PC-9 (cell line): ENCODE measurements at places on chromosomes 12 and 14. TPM values are rescaled to one million over a fixed set of nuclear protein-coding genes. Genes with fewer than 3 reads are reported as not detected.

Gene LRRIQ1
- 4.2 and 5.2 TPM in 2 replicates for total RNA-seq

Gene CFL2
- total RNA-seq = 18.5 and 30.5 TPM in 2 replicates

Gene NID2
- total RNA-seq = 0.11 TPM in 1 of 2 replicates, not detected in the other

Gene POTEM
- not detected in 2 replicates for total RNA-seq

Gene ALX1
- total RNA-seq = not detected in 2 replicates

Gene SYNDIG1L
- 0.38 and 0.52 TPM in 2 replicates for total RNA-seq

Gene ZNF664
- 66.3 and 87.6 TPM in 2 replicates for total RNA-seq

Gene APOF
- total RNA-seq = not detected in 2 replicates

Gene GTF2H3
- 30.3 and 42.9 TPM in 2 replicates for total RNA-seq

Gene TRPV4
- total RNA-seq = 3.1 and 3.2 TPM in 2 replicates

Gene SYT1
- 1.2 and 1.5 TPM in 2 replicates for total RNA-seq

Gene SAV1
- total RNA-seq = 37.1 and 40.7 TPM in 2 replicates

Gene OVCH1
- total RNA-seq = not detected in 2 replicates

Gene KRT85
- total RNA-seq = not detected in 2 replicates

Gene KLRC4
- not detected in 2 replicates for total RNA-seq

Gene NEUROD4
- total RNA-seq = not detected in 2 replicates

GRCh38 chr12:27585739-27586265 lies 61.8 kb downstream of the PPFIBP1 start:
- DNase-seq = no peak
- H3K27me3 ChIP-seq = no peaks in the 10 kb centered on the region
- H3K36me3 ChIP-seq = no peaks in the 10 kb centered on the region
- no peak overlapping the region for H3K27ac ChIP-seq
- no peak overlapping the region for H3K4me3 ChIP-seq
- H3K4me1 ChIP-seq = peaks cover 12% of the 10 kb centered on the region; the same call in 1 of the 2 replicates

- no peaks in the 10 kb centered on the region for H3K36me3 ChIP-seq
- no peak overlapping the region for H3K4me3 ChIP-seq
- H3K4me1 ChIP-seq = no peaks in the 10 kb centered on the region
- DNase-seq = no peak
Observed at GRCh38 chr14:55942076-55942654, 176.0 kb upstream of the PELI2 start.

- no peaks in the 10 kb centered on the region for H3K27me3 ChIP-seq
- H3K27ac ChIP-seq = no peak overlapping the region
- peak; percentile 71 for DNase-seq
- no peak overlapping the region for H3K4me3 ChIP-seq
- no peaks in the 10 kb centered on the region for H3K4me1 ChIP-seq
Observed at GRCh38 chr12:59149995-59150642, 229.8 kb upstream of the LRIG3 start.

- no peaks in the 10 kb centered on the region for H3K36me3 ChIP-seq
- no peak for DNase-seq
- no peaks in the 10 kb centered on the region for H3K4me1 ChIP-seq
- no peak overlapping the region for H3K4me3 ChIP-seq
- H3K27me3 ChIP-seq = no peaks in the 10 kb centered on the region
- H3K27ac ChIP-seq = no peak overlapping the region
Observed at GRCh38 chr12:75360920-75361319, 26.4 kb downstream of the GLIPR1L1 start.

DNA sequence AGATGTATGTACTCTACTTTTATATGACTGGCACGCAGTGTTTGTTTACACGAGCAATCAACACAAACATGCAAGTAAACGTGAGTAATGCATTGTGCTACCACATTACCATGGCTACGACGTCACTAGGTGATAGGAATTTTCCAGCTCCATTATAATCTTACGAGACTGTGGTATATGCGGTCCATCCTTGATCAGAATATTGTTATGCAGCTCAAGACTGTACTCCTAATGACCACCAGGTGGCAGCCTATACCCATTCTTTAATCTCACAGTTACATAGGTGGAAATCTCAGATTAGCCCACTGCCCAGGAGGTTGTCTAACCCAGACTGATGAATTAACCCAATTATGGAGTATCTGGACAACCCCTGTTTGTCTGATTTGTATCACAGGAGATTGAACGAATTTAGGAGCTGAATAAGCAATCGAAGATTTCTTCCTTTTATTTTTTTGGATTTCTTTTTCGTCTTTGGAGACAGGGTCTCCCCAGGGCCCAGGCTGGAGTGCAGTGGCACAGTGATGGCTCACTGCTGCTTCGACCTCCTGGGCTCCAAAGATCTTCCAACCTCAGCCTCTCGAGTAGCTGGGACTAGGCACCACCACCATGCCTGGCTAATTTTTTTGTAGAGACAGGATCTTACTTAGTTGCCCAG lies 8.7 kb upstream of the TESPA1 start:
- no peaks in the 10 kb centered on the region for H3K4me1 ChIP-seq
- DNase-seq = peak; percentile 62
- peaks cover 28% of the 10 kb centered on the region for H3K27me3 ChIP-seq
- no peak overlapping the region for H3K27ac ChIP-seq
- no peak overlapping the region for H3K4me3 ChIP-seq

- no peak for DNase-seq
- peaks cover 41% of the 10 kb centered on the region for H3K4me1 ChIP-seq
Observed at GRCh38 chr14:54568821-54569595, 2.1 kb downstream of the SAMD4A start.

DNA sequence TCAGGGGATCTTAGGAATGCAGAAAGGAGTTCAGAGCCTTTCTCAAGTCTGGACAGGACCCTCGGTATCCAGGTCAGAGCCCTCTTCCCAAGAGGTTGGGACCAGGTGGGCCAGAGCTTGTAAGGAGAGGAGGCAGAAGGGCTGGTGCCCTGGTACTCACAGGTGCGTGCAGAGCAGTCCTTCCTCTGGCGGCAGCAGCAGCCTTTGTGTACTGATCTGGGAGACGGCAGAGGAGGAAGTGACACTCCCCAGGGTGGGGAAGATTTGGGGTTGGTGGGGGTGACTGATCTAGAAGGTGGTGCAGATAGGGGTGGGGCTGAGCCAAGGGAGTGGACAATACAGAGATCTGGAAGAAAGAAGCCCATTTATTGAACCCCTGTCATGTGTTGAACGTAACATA lies at the start of gene ITGB7:
ITGB7 (minus strand) TSS at position 210 of the 400 bp plus-strand sequence. CDS start 6,808 bp downstream, outside the sequence.
- H3K4me1 ChIP-seq = peaks cover 17% of the 10 kb centered on the region
- no peak for DNase-seq

GRCh38 chr12:23525450-23526072 lies 423.9 kb downstream of the SOX5 start:
- H3K4me1 ChIP-seq = no peaks in the 10 kb centered on the region
- no peak for DNase-seq
- no peak overlapping the region for H3K27ac ChIP-seq

- H3K27ac ChIP-seq = peak overlapping the region; percentile 94
- H3K36me3 ChIP-seq = 0 out of 2 replicates have a peak, but pooled peaks cover under 1% of the 10 kb centered on the region
- no peak for DNase-seq
- no peaks in the 10 kb centered on the region for H3K27me3 ChIP-seq
- H3K4me1 ChIP-seq = peaks cover 95% of the 10 kb centered on the region
Observed at GRCh38 chr14:61480704-61481285, 159.4 kb downstream of the PRKCH start.

- no peaks in the 10 kb centered on the region for H3K27me3 ChIP-seq
- no peak overlapping the region for H3K27ac ChIP-seq
- H3K4me3 ChIP-seq = no peak overlapping the region
- H3K4me1 ChIP-seq = no peaks in the 10 kb centered on the region
Observed at GRCh38 chr12:22459838-22460490, 84.4 kb downstream of the C2CD5 start.

DNA sequence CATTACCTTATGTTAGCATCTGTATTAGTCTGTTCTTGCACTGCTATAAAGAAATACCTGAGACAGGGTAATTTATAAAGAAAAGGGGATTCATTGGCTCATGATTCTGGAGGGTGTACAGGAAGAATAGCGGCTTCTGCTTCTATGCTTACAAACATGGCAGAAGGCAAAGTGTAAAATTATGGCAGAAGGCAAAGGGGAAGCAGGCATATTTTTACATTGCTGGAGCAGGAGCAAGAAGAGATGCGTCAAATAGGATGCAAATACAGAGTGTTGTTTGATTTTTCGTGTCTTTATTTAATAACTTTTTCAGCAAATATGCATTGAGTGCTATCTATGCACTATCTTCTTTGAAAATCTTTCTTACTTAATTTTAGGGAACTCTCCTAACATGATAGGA lies 210.7 kb upstream of the SSTR1 start:
- no peaks in the 10 kb centered on the region for H3K36me3 ChIP-seq
- DNase-seq = no peak
- H3K27me3 ChIP-seq = no peaks in the 10 kb centered on the region

GRCh38 chr14:100031506-100032281 lies 33.5 kb upstream of the EVL start:
- no peaks in the 10 kb centered on the region for H3K27me3 ChIP-seq
- peak; percentile 94 for DNase-seq
- H3K4me1 ChIP-seq = peaks cover 34% of the 10 kb centered on the region
- H3K4me3 ChIP-seq = peak overlapping the region; percentile 55; the same call in 1 of the 2 replicates
- H3K27ac ChIP-seq = peak overlapping the region; percentile 89

DNA sequence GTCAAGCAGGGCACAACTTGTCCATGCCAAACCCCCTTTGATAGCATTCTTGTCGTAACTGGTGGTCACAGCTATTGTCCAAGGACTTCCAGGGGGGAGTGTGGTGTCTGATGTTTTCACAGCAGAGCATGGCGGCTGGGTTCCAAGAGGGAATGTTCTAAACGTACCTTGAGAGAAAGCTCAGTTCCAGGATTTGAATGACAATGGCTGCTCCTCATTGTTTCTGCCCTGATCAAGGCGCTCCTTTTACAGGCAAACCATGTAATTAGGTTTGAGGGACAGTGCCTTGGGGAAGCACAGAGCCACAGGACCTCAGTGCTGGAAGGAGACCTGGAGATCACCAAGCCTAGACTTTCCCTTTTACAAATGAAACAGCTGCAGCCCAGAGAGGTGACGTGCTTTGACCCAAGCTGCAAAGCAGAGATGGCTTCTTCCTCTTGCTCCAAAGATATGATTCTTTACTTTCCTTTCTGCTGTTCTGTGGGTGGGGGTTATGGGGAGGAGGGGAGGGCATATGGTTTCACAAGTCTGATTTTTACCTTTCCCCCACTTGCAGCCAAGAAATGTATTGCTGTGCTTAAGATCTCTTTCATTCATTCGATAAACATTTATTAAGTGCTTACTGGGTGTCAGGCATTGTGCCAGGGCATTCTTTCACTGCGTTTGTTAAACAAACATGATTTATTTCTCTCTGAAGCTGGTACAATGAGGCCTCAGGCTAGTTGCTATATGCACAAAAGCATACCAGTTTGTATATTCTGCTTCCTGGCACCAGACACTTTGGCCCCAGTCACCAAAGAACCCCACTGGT lies 172.8 kb downstream of the KTN1 start:
- H3K4me3 ChIP-seq = no peak overlapping the region
- peaks cover 61% of the 10 kb centered on the region for H3K4me1 ChIP-seq
- peak overlapping the region; percentile 25 for H3K27ac ChIP-seq
- H3K36me3 ChIP-seq = no peaks in the 10 kb centered on the region
- no peaks in the 10 kb centered on the region for H3K27me3 ChIP-seq

DNA sequence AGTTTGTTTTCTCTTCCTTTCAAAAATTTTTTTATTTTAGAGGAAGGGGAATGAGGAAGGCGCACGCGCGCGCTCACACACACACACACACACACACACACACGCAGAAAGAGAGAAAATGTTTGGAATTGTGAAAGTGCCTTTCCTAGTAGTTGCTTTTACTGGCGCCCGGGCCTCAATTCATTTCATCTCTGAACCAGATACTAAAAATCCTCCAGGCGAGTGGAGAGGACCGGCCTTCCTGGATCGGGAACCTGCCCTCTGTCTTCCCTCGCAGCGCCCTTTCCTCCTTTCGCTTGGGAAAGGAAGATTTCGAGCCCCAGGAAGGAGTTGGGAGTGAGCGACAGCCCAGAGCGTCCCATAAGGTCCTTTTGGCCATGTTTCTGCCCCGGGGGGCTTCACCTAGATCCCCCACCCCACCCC lies 7.8 kb upstream of the TBX3 start:
- no peak overlapping the region for H3K27ac ChIP-seq
- peaks cover 94% of the 10 kb centered on the region for H3K27me3 ChIP-seq
- H3K36me3 ChIP-seq = no peaks in the 10 kb centered on the region
- no peaks in the 10 kb centered on the region for H3K4me1 ChIP-seq
- no peak for DNase-seq

DNA sequence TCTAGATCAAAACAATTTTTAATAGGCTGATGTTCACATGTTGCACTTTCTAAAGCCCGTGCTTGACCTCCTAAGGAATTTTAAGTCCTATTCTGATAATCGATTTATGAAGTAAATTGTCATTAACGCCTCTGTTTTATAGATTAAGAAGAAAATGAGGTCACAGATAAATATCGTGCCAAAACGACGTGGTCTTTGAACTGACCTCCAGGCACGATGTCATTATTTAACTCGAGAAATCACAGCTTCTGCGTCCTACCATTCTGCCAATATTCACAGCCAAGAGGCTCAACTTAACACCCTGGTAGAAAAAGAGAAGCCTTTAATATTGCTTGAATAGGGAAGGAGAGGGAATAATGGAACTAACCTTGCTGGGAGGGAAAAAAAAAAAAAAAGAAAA lies 888 bp upstream of the EEA1 start:
- DNase-seq = no peak
- H3K4me1 ChIP-seq = peaks cover 40% of the 10 kb centered on the region
- no peaks in the 10 kb centered on the region for H3K36me3 ChIP-seq
- peak overlapping the region; percentile 91 for H3K27ac ChIP-seq
- H3K27me3 ChIP-seq = no peaks in the 10 kb centered on the region

GRCh38 chr12:127280393-127281275 lies 986.3 kb upstream of the TMEM132C start:
- no peaks in the 10 kb centered on the region for H3K27me3 ChIP-seq
- no peak overlapping the region for H3K27ac ChIP-seq
- no peaks in the 10 kb centered on the region for H3K36me3 ChIP-seq
- H3K4me1 ChIP-seq = no peaks in the 10 kb centered on the region
- H3K4me3 ChIP-seq = no peak overlapping the region
- no peak for DNase-seq

DNA sequence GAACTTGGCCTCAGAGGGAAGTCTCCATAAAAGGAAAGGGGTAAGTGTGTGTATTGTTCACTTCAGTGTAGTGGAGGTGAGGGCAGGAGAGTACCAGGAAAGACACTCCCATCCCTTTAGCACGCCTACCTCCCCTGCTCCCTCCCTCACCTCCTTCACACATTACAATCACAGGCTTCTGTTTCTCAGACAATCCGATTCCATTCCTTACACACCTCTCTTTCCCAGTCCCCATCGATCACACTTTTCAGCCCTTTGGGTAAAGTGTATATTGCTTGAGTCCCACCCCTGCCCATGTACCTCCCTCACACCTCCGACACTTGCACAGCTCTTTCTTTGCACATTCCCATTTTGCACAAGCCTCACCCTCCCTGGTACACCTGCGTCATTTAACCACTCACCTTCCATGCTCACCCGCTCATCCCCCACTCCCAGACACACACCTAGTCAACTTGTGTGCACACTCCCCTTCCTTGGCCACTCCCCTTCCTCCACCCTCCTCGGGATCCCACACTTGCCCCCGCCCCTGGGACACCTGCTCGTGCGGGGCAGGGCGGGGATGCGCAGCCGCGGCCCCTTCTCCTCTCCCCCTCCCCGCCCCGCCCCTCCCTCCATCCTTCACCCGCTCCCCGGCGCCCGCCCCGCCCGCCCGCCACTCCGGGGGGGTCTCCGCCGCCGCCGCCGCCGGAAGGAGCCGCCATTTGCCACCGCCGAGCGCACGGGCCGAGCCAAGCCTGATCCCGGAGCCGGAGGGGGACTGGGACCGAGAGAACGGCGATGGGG lies at the start of gene MARCHF9:
MARCHF9 (plus strand) TSS at position 693 of the 783 bp plus-strand sequence. CDS start 426 bp downstream, outside the sequence.
- peak; percentile 62 for DNase-seq
- peaks cover 8% of the 10 kb centered on the region for H3K36me3 ChIP-seq
- no peaks in the 10 kb centered on the region for H3K27me3 ChIP-seq
- no peak within 1 kb of the TSS for H3K27ac ChIP-seq
- peaks cover 27% of the 10 kb centered on the region for H3K4me1 ChIP-seq

GRCh38 chr14:20730891-20731290 lies 14.8 kb upstream of the EDDM3A start:
- H3K4me1 ChIP-seq = no peaks in the 10 kb centered on the region
- H3K27ac ChIP-seq = no peak overlapping the region
- no peak overlapping the region for H3K4me3 ChIP-seq
- H3K36me3 ChIP-seq = no peaks in the 10 kb centered on the region
